Keratinocyte (primary cell): ENCODE measurements at places on chromosomes 2 and 18.
A peak's percentile ranks its signal among the peaks of the same experiment; 100 is the strongest.

DNA sequence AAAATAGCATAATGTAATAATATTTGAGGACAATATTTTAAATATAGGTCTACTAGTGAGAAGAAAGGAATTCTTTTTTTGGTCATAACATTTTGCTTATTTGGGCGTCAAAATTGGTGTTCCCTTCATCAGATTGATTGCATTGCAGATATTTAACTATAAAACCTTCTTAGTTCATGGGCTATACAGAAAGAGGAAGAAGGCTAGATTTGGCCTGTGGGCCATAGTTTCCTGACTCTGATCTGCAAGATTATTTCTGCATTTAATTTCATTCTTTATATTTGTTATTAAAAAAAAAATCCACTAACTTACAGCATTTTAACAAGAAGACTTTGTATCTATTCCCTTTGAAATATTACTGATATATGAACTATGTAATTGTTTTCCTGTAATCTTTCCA lies 31.9 kb downstream of the PIKFYVE start:
- no peak for DNase-seq

GRCh38 chr2:85523062-85523902 lies 15.7 kb upstream of the MAT2A start:
- DNase-seq = no peak

GRCh38 chr2:240149943-240150784 lies 9.7 kb upstream of the OTOS start:
- DNase-seq = no peak

DNA sequence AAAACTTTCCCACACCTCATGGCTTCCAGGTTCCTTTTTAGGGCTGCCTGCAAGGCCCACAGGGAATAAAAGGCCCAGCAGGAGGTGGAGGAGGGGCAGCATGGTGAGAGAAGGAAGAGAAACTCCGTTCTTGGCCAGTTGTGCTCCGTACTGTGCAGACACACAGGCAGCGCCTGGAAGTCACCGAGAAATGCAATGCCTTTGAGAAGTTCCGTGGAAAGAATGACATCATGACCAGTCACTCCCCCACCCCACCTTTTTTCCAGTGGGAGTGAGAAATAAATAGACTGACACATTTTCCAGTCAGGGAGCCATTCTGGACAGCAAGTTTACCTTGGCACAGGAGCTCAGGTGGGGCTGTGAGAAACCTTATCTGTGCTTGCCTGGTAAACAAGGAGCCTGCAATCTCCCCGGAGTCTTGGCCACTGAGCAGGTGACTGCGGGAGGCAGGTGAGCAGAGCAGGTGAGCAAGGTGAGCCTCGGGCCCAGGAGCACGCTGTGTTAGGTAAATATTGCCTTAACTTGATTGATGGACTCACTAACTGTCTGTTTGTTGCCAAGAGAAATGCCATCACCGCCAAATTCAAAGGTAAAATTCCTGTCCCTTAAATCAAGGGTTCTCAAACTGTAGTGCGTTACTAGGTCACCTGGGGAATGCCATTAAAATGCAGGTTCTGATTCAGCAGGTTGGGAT lies 13.5 kb upstream of the LBH start:
- DNase-seq = no peak

DNA sequence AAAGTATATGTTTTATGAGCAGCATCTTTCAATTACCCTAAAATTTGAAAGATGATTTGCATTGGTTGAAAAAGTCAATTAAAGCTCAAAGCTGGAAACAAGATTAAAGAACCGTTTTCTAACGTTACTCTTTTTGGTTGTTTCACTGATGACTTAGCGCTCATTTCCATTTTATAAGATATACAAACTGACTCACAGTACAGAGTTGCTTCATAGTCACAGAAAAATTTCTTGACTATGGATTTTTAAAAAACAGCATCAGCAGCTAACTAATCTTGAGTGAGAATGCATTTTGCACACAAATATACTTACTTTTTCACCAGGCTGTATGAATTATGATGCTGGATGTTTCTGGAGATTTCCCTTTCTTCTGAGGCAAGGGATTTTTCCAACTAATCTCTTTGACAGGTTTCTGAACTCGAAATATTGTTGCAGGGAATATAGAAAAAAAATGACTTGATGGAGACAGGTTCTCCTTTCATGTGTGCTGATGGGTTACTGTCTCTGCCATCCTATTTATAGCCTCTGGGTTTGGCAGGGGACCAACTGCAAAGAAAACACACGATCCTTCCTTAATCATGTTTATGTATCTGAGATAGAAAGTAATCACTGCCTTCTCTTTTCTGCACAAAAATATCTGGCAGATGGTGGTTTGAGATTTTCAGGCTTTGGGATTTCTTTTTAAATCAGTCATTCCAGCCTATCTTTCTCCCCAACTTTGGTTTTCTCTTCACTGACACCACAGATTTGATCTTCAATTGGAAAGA lies 129.4 kb upstream of the DAPL1 start:
- no peak for DNase-seq

GRCh38 chr2:95381212-95382191 lies 21.0 kb upstream of the FAHD2A start:
- no peak for DNase-seq

DNA sequence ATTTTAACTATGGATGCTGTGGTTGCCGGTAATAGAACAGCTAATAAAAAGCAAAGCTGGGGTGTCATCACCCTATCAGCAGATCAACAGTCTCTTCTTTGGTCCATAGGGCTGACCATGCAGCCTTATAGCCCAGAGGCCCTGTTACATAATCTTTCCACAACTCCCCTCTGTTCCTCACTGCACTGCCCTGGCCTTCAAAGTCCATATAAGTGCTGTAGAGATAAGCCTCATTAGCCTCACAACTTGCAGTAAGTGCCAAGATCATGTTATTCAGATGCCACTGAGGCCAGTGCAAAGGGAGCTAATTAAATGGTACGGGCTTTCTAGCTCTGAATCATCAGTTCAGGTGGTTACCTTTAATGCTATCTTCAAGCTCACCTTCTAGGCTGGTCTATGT lies 89.7 kb upstream of the CXCR4 start:
- DNase-seq = no peak

- peak; percentile 65 for DNase-seq
These were observed at the start of gene MEIS1 for GRCh38 chr2:66434679-66435548. MEIS1 (plus strand) TSS chr2:66435125; CDS start chr2:66435857, 732 bp downstream.

DNA sequence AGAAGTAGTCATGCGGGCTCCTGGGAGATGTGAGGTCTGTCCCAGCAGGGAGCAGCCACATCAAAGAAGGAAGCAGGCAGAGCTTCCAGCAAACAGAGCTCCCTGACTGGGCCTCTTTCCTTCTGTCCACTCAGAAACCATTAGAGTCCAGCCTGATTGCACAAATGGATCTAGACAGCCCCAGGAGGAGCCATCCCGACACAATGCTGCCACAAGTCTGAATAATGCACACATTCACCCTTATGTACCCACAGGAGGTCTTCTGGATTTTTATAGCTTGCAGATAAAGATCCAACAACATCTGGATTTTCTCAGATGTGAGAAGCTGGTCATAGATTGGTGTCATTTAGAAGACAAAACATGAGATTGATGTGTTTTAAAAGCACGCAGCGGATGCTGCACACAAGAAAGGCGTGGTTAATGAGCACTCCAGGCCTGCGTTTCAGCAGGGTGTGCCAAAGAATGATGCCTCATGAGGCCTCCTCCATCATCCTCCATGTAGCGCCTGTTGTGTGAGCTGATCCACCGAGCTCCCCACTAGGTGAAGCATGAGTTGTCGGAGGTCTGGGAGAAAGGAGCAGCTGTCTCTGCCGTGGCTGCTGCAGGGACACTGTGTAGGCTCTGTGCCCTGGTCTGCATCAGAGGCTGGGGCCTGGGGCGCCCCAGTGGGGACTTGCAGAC lies 60.6 kb downstream of the MTCL1 start:
- DNase-seq = no peak

GRCh38 chr18:11118051-11118766 lies 31.2 kb downstream of the PIEZO2 start:
- DNase-seq = no peak

DNA sequence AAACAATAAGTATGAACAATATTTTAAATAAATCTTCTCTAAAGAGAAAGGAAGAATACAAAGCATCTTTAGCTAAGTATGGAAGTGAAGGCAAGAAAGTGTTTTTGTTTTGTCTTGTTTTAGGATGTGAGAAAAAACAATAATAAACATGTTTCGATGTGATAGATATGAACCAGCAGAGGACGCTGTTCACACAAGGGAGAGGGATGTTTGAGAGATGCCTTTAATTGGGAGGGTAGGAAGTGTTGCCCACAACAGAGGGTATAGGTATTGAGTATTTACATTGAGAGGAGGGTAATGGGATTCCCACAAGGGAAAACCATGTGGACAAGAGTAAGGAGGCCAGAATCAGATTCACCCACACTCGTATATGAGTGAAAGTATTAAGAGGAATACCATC lies 55.1 kb downstream of the CDH19 start:
- no peak for DNase-seq

DNA sequence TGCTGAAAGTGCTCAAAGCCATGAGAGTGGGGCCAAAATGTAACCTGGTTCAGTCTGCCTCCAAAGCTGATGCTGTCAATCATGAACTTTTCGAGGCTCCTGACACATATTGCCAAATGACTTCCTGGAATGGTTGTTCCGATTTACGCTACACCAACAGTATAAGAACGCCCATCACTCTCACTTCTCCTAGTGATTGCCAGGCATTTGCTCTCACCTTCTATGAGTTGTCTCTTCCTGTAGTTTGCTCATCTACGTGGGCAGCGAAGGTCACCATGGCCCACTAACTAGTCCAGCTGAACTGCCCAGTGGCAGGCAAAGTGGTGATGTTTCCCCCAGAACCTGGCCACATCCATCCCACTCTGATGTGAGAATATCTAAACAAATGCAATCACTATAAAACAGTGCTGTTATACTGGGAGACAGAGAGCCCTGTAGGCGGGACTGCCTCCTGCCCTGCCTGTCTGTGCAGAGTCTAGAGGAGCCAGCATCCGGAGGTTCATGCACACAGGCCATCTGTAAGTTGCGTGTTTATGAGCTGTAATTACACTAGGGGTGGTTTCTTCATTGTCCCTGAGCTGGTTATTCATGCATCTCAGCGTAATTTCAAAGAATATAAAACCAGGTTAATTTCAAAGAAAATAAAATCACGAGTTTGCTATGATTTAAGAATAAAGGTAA lies 8.8 kb upstream of the CABLES1 start:
- DNase-seq = no peak

- DNase-seq = no peak
These were observed 71.5 kb downstream of the SLC4A3 start for GRCh38 chr2:219698748-219699439.

- no peak for DNase-seq
These were observed 362.0 kb downstream of the ZNF521 start for GRCh38 chr18:24989760-24990593.

DNA sequence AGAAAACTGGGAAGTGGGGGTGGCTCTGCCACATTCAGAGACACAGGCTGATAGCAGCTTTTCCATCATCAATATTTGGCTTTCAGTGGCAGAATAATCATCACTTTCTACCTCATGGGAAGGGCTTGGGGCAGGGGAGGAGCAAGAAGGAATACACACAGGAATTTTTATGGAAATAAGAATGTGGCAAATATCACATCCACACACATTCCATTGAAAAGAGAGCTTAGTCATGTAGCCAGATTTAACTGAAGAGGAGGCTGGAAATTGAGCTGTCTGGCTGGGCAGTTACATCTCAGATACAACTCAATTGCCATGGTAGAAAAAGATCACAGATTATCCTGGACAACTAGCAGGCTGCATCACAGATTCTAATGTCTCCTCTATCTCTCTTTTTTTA lies 1474.0 kb upstream of the ACVR2A start:
- no peak for DNase-seq

GRCh38 chr2:127423880-127424279 lies 5.7 kb downstream of the PROC start:
- no peak for DNase-seq

GRCh38 chr2:148546270-148546669 lies 98.3 kb upstream of the EPC2 start:
- no peak for DNase-seq

GRCh38 chr2:190468814-190469569 lies 60.8 kb downstream of the MFSD6 start:
- peak; percentile 57 for DNase-seq

GRCh38 chr2:160934991-160935390 lies 225.2 kb upstream of the TANK start:
- DNase-seq = no peak

- no peak for DNase-seq
These were observed 998.8 kb upstream of the PIK3C3 start for GRCh38 chr18:40956213-40956612.

DNA sequence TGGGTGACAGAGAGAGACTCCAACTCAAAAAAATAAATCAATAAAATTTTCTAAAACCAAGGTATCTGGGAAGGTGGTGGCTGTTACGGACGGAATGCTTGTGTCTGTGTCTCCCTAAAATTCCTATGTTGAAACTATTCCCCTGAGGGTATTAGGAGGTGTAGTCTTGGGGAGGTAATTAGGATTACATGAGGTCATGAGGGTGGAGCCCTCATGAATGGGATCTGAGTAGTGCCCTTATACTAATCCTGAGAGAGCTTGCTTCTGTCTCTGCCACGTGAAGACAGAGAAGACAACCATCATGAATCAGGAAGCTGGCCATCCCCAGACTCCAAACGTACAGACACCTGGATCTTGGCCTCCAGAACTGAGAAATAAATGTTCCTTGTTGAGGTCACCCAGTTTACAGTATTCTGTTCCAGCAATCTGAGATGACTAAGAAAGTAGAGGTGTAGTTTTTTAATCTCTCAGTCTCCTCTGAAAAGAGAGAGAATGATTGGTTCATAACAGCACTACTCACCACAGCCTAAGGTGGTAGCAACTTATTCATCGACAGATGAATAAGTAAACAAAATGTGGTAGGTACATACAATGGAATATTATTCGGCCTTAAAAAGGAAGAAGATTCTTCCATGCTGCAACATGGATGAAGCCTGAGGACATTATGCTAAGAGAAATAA lies 38.4 kb downstream of the TGFBRAP1 start:
- peak; percentile 73 for DNase-seq

DNA sequence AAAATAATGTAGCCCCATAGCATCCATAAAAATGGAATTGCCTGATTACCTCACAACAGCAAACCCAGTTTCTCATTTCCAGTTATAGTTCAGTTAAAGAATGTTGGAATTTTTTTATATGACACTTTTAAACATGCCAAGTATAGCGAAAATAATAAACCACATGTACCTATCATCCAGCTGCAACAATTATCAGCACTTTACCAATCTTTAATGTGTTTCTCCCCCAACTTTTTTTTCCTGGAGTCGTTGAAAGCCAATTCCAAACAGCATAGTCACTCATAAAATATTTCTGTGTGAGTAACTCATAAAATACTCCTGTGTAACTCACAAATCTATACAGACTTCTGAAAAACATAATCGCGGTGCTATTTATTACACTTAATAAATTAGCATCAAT lies 38.1 kb downstream of the SMAD4 start:
- DNase-seq = no peak
